ENCODE measurements at places on chromosomes 13 and 19.

DNA sequence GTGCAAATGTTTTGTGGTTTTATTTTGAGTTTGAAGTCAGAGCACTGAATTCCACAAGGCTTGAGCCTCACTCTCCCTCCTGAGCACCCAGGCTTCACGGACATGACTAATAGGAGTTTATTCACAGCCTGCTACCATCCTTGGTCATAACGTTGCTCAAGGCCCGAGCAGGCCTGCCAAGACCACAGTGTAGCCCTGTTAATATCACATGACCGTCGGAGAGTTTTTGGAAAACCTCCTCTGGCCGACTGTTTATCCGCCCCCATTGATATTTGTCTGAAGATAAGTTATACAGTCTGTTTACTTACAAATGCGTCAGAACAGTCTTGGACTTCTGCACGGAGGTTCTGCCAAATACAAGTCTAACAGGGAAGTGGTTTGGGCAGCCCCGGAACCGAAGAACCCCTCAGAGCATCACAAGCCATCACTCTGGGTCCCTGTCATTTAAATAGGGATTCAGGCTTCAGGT is 89.9 kb downstream of the COL4A2 start:
- no peak for DNase-seq

GRCh38 chr19:16446724-16447368 is 24.9 kb downstream of the EPS15L1 start:
- peak; percentile 90 for DNase-seq

- DNase-seq = peak; percentile 49
These were observed 350.6 kb downstream of the LIG4 start for GRCh38 chr13:107864543-107865317.

DNA sequence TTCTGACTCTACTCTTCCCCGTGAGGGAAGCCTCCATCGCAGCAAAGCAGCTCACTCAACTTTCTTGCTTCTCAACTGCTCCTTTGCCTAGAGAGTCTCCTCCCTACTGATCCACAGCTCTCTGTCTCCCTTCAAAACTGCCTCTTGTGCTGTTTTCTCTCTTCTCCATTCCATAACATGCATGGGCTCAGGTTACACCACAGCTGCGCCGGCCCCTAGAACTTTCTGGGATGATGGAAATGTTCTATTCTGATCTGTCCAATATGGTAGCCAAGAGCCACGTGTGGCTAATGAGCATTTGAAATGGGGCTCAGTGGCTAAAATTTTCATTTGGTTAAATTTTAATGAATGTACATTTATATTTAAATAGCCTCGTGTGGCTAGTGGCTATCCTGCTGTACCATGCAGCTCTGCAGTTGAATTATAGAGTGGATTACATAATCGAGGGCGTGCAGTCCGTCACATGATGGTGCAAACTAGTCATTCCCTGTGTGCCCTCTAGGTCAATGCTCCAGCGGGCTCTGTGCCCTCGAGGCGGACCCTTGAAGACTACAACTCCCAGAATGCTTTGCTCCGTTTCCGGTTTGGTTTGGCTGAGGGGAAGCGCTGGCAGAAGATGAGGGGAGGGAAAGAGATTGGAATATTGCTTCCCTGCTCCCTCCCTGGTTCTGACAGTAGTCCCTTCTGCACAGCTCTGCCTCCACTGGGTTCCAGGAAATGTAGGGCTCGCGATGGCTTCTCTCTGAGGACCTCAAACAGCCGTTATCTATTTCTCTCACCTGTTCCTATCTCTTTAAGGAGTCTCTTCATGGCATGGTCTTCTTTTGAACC is 109.8 kb downstream of the CACNA1A start:
- peak; percentile 70 for DNase-seq

- DNase-seq = no peak
These were observed 8.2 kb downstream of the REX1BD start for GRCh38 chr19:18596752-18597157.

- DNase-seq = no peak
These were observed 208.4 kb downstream of the RFC3 start for GRCh38 chr13:34026308-34026707.

- DNase-seq = no peak
These were observed 26.6 kb downstream of the PPP1R37 start for GRCh38 chr19:45119582-45119981.

GRCh38 chr13:45208132-45208531 is 7.3 kb upstream of the KCTD4 start:
- DNase-seq = no peak

DNA sequence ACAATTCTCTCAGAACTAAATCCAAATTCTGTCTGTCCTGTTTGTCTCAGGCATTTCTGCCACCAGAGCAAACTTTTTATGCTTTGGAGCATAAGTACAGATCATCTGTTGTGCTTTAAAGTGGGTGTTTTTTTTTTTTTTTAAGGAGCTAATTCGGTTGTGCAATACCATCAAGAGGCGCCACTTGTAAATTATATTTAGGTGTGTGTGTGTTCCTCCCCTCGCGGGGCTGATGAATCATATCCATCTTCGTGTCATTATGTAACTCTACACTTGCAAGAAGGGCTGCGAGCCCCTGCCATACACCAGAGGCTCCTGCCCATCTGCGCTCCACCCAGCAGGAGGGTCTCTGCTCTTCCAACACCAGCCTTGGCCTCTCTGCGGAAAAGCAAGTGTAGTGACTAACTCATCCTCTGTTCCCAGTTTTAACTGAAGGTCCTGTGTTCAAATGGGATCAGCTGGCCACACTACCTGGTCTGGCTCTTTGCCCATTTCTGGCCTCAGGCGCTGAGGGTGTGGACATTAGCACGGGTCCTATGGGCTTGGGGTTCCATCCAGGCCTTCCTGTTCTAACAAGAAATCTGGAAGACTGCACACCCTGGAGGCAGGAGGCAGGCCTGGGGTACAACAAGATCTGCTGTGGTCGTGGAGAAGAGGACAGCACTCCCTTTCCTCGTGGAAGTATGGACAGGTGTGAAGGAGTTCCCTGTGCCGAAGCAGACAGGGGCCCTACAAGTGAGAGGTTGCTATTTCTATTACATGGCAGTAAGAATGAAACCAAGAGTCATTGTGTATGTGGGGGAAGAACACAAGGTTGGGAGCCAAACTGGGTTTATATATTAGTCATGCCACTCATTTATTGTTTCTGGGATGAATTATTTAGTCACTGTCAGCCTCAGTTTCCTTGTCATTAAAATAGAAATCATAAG is 96.1 kb upstream of the MBNL2 start:
- DNase-seq = no peak

DNA sequence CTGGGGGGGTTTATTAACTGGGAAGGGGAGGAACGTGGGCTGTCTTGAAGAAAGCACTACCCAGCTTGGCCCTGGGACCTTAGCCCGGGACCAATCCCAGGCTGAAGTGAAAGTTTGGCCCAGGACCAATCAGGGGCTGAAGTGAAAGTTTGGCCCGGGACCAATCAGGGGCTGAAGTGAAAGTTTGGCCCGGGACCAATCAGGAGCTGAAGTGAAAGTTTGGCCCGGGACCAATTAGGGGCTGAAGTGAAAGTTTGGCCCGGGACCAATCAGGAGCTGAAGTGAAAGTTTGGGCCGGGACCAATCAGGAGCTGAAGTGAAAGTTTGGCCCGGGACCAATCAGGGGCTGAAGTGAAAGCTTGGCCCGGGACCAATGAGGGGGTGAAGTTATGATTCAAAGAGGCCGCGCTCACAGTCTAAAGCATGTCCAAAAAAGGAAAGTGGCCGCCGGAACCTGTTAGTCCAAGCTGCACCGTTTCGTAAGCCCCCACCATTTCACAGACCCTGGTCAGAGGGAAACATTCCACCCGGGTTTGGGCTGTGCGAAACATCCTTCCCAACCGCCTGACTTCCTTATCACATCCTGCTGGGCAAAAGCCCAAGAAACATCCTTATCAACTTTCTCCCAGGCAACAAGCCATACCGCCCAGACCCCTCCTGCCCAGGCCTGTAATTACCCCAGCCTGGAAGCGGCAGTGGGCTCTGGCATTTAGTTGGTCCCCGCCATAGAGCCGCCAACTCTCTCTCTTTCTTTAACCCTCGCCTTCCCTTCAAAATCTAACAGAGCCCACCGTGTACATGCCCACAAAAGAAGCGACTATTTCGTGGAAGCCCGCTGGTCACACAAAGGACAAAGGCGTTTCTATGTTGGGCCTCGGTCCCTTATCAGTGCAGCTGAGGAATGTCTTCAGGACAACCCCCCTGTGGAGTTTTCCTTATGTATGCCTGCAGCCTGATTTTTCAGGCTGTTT is 1.1 kb downstream of the ZNF850 start:
- DNase-seq = peak; percentile 32

- DNase-seq = no peak
These were observed 35.6 kb downstream of the EPS15L1 start for GRCh38 chr19:16435999-16436650.

GRCh38 chr13:84263354-84264069 is 381.2 kb upstream of the SLITRK1 start:
- DNase-seq = no peak

DNA sequence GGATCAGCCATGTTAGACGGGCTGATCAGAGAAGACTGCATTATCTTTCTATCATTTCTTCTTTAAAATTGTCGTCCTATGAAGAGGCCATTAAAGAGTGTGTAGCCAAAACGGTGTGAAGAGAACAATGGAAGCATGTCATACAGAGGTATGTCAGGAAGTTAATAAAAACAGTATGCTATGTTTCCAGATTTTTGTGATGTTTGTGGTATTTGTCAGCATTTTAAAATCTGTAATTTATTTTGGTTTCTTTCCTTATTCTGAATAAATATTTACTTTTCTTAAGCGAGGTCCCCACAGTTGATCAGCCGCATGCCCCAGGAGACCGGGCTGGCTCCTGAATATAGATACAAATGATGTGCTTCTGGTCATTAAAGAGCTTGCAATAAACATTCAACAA is 142.9 kb upstream of the SERP2 start:
- no peak for DNase-seq

DNA sequence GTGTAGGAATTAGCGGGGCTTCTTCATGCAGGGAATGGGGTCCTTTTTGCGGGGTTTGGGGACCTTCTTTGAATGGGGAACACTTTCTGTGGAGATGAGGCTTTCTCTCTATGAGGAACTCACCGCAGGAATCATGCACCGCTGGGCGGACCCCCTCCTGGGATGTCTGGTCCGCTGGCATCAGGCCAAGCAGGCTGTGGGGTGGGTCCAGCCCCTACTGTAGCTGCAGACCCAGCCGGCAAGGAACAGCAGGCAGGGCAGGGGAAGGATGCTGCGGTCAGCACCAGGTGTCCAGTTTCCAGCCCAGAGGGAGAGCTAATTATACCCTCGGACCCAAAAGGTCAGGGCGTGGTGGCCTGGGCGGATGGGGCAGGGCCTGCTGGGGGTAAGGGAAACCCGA is 1.8 kb downstream of the MYBPC2 start:
- DNase-seq = peak; percentile 86

GRCh38 chr19:6378041-6378440 is 2.3 kb upstream of the PSPN start:
- DNase-seq = no peak

GRCh38 chr19:27858981-27859581 is 1353.9 kb downstream of the UQCRFS1 start:
- DNase-seq = no peak

DNA sequence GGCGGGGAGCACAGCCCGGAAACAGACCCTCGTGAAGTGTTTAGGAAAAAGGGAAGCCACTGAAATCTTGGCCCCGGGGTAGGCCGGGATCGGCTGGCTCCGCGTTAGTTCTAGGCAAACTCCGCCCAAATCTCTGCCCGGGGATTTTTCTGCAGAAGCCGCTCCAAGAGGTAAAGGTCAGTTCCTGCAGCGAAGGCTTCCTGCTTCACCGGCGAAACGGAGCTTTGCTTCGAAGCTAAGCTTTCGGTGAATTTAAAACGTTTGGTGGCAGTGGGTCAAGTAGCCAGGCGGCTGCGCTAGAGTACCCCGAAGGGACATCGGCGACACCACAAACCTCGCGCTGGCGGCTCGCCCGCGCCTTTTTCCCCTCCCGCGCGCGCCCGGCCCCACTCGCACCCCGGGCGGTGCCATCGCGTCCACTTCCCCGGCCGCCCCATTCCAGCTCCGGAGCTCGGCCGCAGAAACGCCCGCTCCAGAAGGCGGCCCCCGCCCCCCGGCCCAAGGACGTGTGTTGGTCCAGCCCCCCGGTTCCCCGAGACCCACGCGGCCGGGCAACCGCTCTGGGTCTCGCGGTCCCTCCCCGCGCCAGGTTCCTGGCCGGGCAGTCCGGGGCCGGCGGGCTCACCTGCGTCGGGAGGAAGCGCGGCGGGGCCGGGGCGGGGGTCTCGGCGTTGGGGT is 441 bp downstream of the GJB2 start:
- no peak for DNase-seq

DNA sequence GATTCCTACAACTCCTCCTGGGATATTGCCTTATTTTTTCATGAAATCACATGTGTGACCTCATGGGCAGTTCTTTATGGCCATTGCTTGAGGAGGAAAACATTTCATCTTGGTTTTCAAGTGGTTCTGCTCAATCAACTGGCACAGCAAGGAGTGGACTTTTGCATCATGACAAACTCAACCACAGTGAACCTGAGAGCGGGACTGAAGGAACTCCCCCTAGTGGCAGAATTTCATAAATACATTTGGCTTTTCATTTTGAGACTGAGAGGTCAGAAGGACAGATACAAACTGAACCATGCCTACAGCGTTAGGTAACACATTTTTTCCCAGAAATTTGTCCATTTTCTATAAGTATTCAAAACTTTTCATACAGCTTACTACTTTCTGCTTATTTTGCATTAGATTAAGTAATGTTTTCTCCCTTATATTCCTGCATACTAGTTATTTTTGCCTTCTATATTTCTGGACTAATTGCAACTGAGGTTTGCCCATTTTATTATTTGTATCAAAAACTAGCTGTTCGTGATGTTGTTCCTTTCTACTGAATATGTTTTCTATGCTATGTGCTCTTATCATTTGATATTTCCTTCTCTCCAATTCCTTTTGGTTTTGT is 13.4 kb upstream of the SIGLEC12 start:
- DNase-seq = peak; percentile 71

DNA sequence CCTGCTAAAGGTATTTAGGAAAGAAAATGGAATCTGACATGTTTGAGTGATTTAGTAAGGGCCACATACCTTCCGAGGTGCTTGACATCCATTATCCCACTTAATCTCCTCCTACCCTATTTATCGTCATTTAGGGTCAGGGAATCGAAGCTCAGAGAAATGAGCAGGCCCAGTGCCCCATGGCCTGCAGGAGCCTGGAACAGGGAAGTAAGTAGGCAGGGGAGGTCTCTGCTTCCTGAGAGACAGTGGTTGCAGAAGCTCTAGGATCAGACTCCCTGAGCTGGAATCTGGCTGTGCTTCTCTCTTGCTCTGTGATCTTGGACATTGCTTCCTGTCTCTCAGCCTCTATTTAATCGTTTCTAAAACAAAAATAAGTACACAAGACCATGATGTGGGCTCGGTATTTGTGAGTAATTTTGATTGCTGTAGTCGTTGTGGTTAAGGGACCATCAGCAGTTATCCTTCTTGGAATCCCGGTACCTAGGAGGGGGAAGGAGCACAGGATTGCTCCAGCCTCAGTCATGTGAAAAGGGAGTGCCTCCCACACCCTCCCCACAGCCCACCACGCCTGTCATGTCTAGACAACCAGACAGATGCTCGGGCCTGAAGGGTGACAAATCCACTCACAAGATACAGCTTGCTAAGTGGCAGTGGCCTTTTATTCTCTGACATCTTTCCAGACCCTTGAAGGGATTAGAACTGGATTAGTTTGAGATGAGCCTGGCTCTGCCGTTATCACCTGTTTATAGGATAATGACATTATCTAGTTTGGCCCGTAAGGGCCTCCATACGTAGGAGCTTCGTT is 169.2 kb upstream of the TSHZ3 start:
- DNase-seq = no peak

Measured in NAMALWA (cell line).